Activated CD8-positive, alpha-beta T cell treated with anti-CD3 and anti-CD28 coated beads, Interleukin-2, amount 10 ng/mL, durations not matched to agents 7 days and 5 days (primary cell): ENCODE measurements at places on chromosomes 2 and 18. TPM values are rescaled to one million over a fixed set of nuclear protein-coding genes. Genes with fewer than 3 reads are reported as not detected.

Gene HEATR5B
- 17.0 TPM for total RNA-seq

Gene C2orf66
- total RNA-seq = 0.32 TPM

Gene NPAS2
- 6.2 TPM for total RNA-seq

Gene LYPD1
- not detected for total RNA-seq
